ENCODE measurements at places on chromosomes 11 and 22.

DNA sequence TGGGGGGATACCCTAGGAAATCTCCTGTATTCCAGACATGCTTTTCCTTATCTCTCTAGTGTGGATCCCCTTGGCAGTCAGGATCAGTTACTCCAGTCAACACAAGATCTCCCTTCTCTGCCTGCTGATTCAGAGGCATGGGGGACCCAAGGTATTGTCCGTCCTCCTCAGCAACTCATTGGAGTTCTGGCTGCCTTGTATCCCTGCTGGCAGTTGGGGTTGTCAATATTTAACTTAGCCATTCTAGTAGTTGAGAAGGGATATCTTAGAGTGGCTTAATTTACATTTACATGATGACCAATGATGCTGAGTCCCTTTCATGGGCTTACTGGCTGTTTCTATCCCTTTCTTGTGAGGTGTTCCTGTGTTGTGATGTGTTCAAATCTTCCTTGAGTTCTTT, 74.2 kb downstream of the GRK3 start:
- no peak for DNase-seq

GRCh38 chr11:128238521-128239265, 348.7 kb downstream of the ETS1 start:
- DNase-seq: no peak

DNA sequence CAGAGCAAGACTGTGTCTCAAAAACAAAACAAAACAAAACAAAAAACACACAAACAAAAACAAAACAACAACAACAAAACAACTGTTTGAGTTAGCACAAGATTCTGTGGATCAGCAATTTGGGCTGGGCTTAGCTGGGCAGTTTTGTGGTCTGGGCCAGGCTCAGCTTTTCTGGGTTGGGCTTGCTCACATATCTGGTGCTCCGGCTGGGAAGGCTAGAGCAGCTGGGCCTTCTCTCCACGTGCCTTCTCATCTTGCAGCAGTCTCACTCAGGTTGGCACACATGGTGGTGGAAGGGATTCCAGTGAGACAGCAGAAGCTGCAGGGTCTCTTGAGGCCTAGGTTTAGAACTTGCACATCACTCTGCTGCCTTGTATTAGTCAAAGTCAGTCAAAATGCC, 35.7 kb downstream of the EIF3F start:
- DNase-seq: no peak

DNA sequence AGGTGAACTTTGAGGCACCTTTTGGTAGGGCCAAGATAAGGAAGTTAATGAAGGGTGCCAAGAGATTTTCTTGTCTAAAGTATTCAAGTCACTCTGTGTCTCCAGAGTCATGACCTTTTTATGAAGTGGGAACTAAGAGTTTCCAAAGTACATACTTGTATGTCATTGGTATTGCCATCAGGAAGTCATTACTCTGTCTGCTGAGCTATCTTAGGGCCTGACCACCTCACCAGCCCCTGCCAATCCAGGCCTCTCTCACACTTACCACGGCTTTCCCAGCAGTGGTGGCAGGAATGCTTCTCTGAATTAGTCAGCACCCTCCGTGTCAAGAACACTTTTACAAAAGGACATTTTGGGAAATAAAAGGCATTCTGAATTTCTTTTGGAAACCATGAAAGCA, 192.8 kb upstream of the MTNR1B start:
- DNase-seq: no peak

DNA sequence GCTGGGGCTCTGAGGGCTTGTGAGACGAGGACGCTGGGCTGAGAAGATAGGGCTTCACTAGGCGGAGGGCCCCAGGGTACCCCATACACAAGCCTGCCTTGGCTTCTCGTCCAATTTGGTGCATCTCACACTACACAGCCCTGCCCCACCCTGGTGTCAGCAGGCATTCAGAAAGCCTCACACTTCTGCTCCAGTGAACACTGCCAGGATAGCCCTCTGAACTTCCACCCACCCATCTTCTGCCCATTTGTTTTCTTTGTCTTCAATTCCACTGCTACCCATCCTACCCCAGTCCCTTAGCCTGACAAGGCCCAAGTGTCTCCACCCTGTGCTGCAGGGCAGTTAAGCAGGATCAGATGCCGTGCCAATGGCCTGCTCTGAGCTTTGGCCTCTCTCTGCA, 1.9 kb upstream of the BUD13 start:
- no peak for DNase-seq

- DNase-seq: no peak
These were observed 85.5 kb downstream of the CDKN1C start for GRCh38 chr11:2799881-2800654.

DNA sequence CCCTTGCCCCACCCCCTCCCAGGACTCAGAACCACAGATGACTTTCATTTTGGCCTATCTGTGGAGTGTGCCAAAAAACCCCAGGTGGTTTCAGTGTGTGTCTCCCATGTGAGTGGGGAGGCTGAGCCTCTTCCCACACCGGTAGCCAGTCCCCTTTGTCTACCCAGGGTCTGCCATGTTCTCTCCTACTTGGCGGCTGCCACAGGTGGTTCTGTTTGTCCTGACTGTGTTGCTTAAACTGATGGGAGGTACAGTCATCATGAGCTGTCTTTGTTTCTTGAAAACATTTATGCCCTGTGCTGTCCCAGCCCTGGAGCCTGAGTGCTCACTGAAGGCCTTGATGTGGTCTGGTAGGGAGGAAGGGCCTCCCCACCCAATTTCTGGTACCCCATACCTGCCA, 39.7 kb upstream of the SUSD2 start:
- no peak for DNase-seq

- no peak for DNase-seq
These were observed 2.6 kb upstream of the NCF4 start for GRCh38 chr22:36858156-36858555.

DNA sequence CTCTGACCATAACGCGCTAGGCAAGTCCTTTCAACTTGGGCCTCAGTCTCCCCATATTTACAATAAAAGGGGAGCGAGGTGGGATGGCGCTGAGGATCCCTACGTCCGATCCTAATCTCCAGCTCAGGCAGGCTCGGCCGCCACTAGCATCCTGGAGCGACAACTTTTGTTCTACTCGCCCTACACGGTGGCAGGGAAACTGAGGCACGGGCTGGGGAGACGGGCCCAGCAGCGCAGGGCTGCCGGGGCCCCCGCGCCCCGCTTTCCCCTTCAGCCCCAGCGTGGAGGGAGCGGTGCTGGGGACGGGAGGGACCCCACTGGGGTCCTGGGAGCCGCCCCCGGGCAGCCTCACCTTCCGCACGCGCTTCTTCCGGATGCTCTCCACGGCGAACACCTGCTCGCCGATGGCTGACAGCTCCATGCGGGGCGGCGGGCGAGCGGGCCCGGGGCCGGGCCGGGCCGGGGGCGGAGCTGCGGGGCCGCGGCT, 413 bp downstream of the CBX7 start:
- no peak for DNase-seq

- no peak for DNase-seq
These were observed 52.6 kb downstream of the MUC15 start for GRCh38 chr11:26519469-26519868.

DNA sequence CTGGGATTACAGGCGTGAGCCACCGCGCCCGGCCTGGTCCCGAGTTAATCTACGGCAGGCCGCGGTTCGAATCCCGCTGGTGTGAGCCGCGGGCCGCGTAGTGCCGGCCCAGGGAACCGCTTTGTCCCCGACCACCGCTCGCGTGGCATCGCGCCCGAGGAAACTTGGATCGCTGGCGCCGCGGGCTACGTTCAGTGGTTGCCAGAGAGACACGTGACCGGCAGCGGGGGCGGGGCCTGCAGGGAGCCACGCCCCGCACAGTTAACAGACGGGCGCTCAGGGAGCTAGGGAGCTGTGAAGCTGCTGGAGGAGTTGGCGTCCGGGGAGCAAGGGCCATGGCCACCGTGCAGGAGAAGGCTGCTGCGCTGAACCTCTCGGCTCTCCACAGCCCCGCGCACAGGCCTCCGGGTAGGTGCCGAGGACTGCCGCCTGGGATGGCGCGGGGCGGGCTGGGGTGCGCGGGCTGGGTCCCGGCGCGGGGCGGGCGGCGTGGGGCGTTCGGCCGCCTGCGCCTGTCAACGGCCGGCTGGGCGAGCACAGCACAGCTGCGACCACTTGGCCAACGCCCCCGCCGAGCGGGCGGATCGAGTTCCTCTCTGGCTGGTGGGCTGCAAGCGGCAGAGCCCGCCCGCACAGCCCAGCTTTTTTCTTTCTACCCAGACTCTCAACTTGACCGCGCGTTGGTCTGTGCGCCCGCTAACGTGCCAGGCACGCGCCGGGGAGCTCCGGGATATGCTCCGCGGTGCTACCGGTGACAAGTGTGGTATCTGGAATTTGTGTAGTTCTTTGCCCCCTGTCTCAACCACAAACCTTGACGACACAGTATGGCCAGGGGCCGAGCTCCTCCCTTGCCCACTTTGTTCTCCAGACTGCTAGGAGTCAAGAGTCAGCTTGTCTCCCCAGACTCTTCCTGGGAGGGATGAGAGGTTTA, at the start of gene DEPDC7:
Gene DEPDC7 (plus strand): TSS at position 258 of the 931 bp plus-strand sequence. CDS start 78 bp downstream, at position 336.
- peak; percentile 91 for DNase-seq

GRCh38 chr11:48020092-48020755, 39.9 kb downstream of the PTPRJ start:
- DNase-seq: no peak

DNA sequence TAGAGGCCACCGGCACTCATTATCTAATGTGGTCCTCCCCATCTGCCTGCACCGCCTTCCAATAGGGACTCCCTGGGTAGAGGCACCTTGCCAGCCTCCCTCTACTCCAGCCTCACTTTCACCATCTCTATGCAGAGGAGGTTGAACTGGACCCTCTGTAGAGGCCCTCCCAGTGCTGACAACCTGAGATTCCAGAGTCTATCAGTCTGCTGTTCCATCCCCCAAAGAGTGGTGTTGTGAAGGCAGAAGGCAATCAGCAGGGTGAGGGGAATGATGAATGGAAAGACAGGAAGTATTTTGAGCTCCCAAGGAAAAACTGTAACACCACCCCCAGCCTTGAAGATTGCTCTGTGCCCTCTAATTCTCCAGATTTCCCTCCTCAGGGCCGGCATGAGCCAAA, 77.9 kb downstream of the THAP12 start:
- DNase-seq: no peak

GRCh38 chr11:109708184-109708583, 286.2 kb downstream of the C11orf87 start:
- no peak for DNase-seq

DNA sequence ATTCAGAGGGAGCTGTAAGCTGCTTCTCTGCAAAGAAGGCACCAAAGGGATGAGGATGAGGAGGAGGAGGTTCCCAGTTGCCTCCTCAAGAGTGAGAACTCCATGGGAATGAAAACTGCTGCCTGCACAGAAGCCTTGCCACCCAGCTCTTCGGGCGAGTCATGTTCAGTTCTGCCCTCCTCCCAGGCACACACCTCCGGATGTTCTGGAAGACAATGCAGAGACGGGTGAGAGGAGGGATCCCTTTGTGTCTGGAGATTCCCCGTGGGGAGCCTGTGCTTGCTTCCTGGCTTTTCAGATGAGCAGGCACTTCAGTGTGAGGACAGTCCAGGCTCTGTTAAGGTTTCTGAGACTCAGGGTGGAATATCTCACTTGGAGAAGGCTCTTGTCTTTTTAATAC, 295.6 kb downstream of the DDX10 start:
- DNase-seq: no peak

DNA sequence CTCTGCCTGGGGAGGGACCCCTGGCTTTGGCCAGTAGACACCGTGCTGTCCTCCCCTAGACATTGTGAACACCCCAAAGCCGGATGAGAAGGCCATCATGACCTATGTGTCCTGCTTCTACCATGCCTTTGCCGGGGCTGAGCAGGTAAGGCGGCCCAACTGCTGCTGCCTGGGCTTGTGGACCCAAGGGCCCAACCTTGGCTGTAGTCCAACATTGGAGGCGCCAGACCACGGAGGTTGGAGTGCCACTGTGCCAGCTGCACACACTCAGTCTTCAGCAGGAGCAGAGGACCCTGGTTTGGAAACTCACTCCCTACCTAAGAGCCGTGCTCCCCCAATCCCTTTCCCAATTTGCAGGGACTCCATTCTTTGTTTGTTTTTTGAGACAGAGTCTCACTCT, 9.4 kb downstream of the ACTN3 start:
- DNase-seq: no peak

GRCh38 chr22:40213478-40213877, 35.8 kb downstream of the TNRC6B start:
- DNase-seq: no peak

DNA sequence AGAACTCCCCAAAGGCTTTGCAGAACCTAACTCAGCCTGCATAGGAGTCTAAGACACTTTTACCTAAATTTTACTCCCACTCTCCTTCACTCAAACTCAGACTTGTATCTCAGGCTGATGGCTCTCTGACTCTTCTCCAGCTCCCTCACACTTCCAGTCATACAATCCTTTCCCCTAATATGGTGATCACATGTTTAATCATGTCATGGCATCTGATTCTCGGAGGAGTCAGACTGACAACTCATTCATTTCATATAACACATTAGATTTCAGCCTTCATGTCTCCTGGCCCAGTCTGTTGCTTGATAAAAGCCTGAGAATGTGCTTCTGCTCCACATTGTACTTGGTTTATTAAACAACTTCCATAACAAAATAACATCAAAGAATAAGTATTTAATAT, 1503.9 kb upstream of the TENM4 start:
- no peak for DNase-seq

DNA sequence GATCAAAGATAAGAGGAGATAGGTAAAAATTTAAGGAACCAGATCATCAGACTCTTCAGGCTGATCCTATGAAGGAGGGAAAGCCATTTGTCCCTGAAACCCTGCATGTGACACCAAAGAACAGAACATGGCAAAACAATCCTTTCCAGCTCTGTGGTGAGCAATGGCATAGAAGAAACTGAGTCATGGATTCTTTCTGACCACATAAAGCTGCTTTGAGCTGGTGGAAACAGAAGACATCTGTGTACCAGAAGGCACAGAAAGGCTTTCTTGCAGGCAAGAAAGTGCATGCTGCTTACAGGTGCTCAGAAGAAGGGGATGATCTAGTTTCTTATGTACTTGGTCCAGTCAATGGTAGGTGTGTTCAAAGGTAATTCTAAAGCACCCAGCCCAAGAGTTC, 45.0 kb upstream of the APOA1 start:
- DNase-seq: no peak

DNA sequence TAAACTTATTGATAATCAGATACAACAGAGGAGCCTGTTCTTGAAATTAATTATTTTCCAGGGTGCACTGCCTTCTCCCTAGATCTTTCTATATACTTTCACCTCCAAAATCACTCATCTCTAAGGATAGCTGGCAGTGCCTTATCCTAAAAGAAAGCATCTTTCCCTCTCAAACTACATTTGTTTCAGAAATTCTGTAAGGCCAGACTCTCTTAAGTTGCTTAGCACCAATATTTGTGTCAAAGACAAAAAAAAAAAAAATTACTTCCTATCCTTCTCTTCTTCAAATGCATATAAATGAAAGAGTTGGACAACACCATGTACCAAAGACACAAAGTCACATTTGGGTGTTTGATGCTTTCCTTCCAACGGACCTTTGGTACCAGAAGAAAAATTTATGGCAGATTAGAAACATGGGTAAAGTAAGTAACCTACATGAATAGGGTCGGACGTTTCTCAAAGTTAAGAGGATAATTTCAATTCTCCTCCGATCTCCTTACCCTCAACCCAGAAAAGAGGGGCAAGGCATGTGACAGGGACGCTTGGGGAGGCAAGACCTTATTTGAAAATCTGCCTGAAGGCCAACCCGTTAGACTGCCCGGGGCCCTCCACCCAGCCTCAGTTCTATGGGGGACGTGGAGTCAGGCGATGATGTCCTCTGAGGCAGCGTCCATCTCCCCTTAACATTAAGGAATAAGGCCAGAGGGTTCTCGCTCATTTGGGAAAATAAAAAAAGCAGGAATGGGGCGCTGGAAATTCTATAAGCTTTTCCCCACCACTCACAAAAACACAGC, 66.3 kb downstream of the ETS1 start:
- no peak for DNase-seq

- DNase-seq: no peak
These were observed 390.5 kb downstream of the TMEM135 start for GRCh38 chr11:87428266-87428665.

GRCh38 chr11:61092280-61092766, 10.0 kb upstream of the CD5 start:
- no peak for DNase-seq

Data from DMS153 (cell line).